ENCODE measurements at places on chromosomes 2 and 18.

DNA sequence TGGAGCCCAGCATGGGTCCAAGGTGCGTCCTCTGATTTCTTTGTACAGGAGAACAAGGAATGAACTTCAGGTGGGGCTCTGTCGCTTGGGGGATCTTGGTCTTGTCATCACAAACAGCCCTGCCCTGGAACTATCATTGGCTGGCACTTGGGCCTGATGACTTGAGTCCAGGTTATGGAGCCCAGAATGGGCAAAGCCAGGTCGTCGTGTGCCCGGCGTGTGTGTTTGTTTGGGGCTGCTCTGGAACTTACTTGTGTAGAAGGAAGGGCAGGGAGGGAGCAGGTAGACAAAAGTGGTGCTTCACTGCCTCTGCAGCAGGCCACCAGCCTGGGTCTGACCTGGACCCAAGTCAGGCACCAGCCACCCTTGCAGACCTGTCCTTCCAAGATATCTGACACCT is 306.3 kb upstream of the HS6ST1 start:
- DNase-seq, result no peak

- DNase-seq, result no peak
Observed at GRCh38 chr2:159713631-159714246, 1.4 kb downstream of the MARCHF7 start.

GRCh38 chr2:39504790-39505335 is 67.8 kb upstream of the MAP4K3 start:
- no peak for DNase-seq

DNA sequence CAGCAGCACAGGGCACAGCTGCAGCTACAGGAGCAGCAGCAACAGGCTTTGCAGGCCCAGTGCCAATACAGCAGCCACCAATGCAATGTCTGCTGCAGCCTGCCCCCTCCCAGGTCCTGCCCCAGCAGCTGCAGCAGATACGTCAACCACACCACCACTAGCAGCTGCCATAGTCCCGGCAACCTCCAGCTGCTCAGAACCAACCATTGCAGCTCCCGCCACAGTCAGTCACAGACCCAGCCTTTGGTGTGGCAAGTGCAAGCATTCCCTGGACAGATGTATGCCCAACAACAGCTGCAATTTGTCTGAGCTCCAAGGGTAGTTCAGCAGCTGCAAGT is 53.3 kb upstream of the TUBA3E start:
- no peak for DNase-seq

DNA sequence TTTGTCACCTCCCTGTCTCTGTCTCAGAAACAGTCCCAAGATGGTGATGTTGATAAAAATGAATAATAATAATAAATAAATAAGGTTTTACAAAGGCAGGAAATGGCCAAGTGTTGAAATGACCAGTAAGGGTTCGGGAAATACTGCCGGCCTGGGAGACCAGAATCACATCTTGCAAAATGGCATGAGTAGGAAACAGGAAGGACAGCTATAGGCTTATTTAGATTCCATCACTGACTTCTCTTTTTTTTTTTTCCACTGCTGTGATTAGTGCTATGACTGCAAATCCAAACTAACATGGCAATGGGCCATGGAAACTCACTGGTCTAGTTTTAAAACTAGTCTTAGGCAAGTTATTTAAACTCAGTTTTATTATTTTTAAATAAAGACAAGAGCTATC is 60.6 kb downstream of the SCN1A start:
- no peak for DNase-seq

GRCh38 chr2:38039121-38039910 is 36.6 kb downstream of the CYP1B1 start:
- no peak for DNase-seq

DNA sequence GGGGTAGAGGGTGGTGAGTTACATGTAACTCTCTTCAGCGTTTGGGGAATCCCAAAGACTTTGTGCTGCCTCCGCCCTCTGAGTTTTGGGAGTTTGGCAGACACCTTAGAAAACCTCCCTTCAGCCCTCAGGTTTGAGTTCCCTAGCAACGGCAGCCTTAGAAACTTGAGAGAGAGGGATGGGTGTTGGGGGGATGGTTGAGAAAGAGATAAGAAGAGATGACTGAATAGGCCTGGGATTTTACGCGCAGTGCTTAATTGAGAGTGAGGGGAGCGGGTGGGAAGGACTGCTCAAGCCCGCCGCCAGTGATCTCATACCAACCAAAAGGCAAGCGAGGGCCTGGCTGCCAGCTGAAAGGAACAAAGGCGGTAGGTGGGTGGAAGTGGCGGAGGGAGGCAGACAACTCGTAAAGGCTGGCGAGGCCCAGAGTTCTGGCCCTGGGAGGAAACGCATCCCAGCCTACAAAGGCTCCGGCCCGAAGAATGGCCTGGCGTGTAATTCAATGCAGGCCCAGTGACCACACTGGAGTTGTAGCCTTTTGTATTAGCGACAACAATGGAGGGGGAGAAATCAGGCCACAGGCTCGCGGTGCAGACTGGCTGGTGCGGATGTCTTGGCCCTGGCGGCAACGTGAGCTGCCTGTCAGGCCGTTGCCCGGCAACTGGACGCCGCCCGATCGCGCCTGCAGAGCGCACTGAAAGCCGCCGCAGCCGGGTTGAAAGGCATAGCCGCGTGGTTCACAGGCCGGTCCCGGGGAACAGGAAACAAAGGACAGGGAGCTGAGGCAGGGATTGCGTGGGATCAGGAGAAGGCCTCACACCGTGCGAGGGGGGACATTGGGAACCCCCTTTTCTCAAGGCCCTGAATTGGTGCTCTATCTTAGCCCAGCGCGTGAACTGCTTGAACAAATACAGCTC is 39.9 kb upstream of the DARS1 start:
- DNase-seq, result peak; percentile 3
